ENCODE measurements at places on chromosomes 6 and 20.

DNA sequence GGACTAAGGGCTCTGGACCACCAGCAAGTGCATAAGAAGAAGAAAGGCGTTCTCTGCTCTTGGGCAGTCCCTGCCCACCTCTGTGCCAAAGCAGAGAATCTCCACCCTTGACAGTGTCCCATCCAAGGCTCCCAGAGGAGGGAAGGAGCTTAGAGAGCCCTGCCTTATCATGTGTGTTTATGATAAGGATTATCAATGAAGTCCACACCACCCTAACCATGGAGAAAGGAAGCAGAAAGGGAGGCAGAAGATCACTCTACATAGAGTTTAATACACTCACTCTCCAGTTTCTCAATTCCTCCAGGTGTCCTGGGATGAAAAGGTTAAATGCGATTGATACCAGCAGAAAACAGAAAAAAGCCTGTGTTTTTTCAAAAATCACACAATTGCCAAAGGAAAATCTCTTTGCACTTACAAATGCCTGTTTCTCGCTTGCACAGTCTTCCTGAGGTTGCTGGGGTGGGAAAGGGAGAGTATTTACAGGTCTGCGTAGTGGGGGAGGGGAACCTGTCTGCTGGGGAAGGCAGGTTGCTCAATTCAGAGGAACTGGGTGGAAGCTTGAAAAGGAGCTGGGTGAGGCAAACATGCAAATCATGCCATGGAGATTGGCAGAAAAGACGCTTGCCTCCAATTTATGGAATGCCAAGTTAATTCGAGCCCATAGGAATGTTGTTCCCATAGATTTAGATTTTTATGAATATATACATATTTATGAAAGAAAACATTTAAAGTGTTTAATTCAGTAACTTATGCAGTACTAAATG, 104.0 kb downstream of the EYA2 start:
- DNase-seq = no peak

GRCh38 chr6:57198926-57199636, 23.0 kb downstream of the RAB23 start:
- DNase-seq = peak; percentile 69

GRCh38 chr20:17202673-17203072, 24.2 kb upstream of the PCSK2 start:
- DNase-seq = peak; percentile 64

GRCh38 chr6:41531591-41532582, 14.3 kb upstream of the FOXP4 start:
- no peak for DNase-seq

DNA sequence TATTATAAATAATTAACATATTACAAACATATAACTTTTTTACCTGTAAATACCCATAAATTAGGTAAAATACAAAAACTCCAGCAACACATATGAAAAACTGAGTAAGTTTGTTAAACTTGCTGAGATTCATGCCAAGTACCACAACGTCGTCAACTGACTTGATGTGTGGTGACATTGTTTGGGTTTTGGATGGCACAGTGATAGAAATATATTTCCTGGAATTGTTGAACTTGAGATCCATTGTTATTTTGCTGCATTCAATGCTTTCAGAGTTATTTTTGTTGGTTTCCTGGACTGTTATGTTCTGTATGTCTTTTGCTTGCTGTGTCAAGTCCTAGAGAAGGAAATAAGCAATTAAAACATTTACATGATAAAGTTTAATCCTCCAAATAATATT, 5.5 kb downstream of the SLC35B3 start:
- DNase-seq = no peak

DNA sequence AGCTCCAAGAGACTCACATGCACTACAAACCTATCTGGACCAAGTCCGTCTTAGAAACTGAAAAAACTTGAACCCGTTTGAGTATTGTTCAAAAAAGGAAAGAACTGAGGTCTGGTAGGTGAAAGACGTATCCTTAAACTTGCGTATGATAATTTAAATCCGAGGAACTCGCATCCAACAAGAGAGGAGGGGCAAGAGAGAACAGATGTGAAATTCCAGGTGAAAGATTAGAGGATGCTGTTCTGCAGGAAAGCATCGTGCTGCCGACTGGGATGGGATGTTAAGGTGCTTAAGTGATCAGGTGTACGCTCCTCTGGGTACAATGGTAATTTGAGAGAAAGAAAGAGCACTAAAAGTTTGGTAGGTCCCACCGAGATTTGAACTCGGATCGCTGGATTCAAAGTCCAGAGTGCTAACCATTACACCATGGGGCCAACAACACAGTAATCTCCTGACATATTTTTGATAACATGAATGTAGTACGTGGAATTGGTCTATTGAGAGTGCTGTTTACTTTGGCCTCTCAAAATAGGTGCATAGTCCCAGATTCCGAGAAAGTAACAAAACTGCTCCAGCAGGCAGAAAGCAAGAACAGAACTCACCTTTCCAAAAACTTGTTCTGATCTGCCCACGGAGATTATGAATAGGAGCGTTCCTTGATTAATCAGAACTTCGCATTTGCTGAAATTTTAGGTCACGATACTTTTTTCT, 53.5 kb upstream of the BTN3A2 start:
- DNase-seq = peak; percentile 66

DNA sequence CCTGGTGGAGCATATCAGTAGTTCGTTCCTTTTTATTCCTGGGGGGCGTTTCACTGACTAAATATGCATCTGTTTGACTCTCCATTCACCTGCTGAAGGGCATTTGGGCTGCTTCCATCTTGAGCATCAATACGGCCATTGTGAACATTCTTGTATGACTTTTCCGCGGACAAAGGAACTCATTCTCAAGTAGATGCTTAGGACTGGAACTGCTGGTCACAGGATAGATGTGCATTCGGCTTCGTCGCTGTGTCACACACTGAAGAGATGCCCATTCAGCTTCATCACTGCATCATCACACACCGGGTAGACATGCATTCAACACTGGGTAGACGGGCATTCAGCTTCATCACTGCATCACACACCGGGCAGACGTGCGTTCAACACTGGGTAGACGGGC, 95.3 kb downstream of the TAF4 start:
- no peak for DNase-seq

DNA sequence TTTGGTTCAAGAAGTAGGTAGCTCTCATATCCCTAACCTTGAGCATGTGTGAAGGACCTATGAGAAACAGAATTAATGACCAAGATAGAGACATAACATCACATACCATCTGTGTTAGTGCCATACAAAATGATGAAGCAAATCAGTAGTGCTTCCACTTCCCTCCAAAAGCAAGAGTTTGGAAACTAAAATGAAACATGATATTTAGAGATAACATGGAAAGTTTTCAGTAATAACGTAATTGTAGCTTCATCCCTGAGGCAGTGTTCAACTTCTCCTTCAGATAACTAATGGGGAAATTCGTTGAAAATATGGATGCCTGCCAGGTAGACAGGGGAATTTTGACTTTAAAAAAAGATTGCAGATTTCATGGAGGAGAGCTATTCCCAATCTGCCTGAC, 248.4 kb upstream of the IRAK1BP1 start:
- DNase-seq = no peak

DNA sequence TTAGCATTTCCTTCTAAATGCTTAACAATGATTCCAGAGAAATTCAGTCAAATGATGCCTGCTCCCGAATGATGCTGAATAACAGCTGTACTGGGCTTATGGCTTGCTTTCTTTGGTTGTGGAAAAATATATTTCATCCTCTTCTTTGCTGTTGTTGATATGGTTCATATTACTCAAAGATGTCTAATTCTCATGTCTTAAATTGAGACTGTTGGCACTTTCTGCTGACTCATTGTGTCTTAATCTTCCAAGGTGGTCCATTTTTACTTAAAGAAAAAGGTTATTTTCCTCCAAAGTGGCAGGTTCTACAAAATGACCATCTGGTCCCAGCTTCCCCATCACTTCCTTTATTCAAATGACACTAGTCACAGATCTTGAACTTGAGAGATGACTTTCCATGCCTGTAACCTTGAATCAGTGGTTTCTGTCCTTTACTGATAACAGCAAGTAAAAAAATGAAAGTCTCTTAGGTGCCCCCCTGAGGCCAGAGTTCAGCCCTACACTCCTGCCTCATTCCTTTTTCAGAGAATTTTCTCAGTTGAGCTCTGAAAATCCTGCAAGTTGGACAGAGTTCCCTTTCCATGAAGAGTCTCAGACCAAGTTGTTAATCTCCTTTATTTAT, 6.9 kb downstream of the SNAP25 start:
- no peak for DNase-seq

- no peak for DNase-seq
These were observed 9.5 kb upstream of the DTNBP1 start for GRCh38 chr6:15672291-15672690.

- DNase-seq = no peak
These were observed 168.5 kb upstream of the ID4 start for GRCh38 chr6:19668710-19669109.

- DNase-seq = no peak
These were observed 85.8 kb downstream of the GFRA4 start for GRCh38 chr20:3577366-3577765.

DNA sequence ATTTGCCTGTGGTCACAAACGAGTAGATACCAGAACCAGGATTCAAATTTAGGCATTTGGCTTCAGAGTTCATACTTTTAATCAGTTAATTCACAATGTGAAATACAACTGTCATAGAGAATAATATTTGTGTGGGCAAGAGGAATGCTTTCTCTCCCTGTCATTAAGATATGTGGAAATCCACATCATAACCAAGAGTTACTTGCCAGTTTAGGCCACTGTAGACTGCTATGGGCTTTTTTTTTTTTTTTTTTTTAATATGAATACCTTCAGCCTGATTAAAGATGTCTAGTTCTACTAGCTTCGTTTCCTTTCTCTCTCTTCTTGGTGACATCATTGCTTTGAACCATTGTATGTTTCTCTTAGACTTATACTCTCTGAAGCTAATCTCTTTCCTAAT, 244.9 kb downstream of the ZFAND3 start:
- no peak for DNase-seq

DNA sequence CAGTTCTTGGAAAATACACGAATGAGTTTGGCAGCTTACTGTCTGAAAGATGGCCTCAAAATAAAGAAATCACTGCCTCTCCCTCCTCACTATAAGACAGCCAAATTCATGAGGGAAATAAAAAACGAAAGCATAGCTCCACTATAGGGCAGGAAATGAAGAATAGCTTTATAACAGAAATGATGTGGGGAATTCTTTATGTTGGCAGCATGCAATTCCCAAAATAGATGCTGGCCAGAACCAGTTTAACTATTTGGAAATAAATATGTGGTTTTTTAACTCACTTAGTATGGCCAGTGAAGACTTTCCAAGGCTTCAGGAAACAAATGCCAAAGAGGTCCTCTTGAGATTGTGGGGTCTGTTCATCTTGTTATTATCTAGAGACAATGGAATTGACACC, 100.5 kb downstream of the TBX18 start:
- no peak for DNase-seq

- no peak for DNase-seq
These were observed 19.5 kb downstream of the KATNA1 start for GRCh38 chr6:149628875-149629510.

DNA sequence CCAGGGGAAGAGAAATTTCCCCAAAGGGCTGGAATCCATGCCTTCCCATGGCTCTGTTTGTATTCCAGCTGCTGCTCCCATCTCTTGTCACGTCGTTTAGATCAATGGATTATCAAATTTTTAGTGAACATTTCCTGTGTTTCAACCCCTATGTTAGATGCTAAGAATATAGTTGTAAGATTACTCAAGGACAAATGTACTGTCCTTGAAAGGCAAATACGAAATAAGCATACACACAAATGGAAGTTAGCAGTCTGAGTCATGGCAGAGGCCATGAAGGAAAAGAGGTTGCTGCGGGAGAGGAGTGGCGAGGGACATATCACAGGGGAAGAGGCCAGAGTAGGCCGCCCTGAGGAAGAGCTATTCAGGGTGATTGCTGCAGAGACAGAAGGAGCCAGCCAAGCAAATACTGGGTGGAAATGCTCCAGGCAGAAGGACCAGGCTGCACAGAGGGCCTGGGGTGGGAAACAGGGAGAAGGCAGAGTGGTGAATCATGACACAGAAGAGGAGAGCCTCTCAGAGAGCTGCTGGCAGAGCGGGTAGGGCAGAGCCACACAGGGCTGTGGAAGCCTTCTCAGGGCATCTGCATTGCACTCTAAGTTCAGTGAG, 219.2 kb upstream of the LRFN2 start:
- no peak for DNase-seq

DNA sequence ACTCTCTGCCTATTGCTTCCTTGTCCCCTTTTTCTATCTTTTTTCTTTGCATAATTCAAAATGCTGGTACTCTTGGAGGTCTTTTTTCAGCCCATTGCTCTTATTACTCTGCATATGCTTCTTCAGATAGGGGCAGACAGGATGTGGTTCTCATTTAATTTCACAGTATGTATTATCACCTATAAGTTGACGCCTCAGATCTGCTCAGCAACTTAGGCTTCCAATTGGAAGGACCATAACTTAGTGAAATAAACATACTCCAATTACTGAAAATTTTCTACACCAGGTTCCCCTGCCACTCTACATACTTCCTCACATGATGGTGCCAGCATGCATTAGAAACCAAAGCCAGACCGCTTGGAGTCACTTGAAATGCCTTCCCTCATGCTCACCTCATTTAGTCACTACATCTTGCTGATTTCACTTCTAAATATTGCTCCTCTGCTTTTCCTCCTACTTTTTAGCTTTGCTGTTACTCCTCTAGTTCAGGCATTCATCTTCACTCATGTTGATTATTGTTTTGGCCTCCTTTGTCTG, 34.5 kb upstream of the AHI1 start:
- no peak for DNase-seq

- DNase-seq = no peak
These were observed 451.6 kb downstream of the UTRN start for GRCh38 chr6:144736763-144737162.

Data from H9 (cell line).